ENCODE measurements at places on chromosomes 4 and X.
A peak's percentile ranks its signal among the peaks of the same experiment; 100 is the strongest.

DNA sequence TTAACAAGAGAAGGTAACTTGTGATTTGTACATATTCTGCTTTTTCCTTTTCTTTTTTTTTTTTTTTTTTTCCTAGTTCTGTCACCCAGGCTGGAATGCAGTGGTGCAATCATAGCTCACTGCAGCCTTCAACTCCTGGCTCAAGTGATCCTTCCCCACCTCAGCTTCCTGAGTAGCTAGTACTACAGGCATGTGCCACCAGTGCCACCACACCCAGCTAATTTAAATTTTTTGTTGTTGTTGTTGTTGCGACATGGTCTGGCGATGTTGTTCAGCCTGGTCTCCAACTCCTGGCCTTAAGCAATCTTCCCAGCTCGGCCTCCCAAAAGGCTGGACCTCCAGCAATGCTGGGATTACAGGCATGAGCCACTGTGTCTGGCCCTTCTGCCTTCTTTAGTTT lies 1.5 kb upstream of the TACR3 start:
- H3K4me1 ChIP-seq = no peaks in the 10 kb centered on the region
- no peak overlapping the region for H3K4me3 ChIP-seq
- peaks cover 11% of the 10 kb centered on the region for H3K27me3 ChIP-seq
- no peak overlapping the region for H3K27ac ChIP-seq
- no peak for DNase-seq
- no peaks in the 10 kb centered on the region for H3K36me3 ChIP-seq

- no peak overlapping the region for H3K4me3 ChIP-seq
- H3K27me3 ChIP-seq = no peaks in the 10 kb centered on the region
- DNase-seq = no peak
- no peaks in the 10 kb centered on the region for H3K4me1 ChIP-seq
- H3K27ac ChIP-seq = no peak overlapping the region
- H3K36me3 ChIP-seq = no peaks in the 10 kb centered on the region
Observed at GRCh38 chr4:81369886-81370285, 101.8 kb downstream of the RASGEF1B start.

DNA sequence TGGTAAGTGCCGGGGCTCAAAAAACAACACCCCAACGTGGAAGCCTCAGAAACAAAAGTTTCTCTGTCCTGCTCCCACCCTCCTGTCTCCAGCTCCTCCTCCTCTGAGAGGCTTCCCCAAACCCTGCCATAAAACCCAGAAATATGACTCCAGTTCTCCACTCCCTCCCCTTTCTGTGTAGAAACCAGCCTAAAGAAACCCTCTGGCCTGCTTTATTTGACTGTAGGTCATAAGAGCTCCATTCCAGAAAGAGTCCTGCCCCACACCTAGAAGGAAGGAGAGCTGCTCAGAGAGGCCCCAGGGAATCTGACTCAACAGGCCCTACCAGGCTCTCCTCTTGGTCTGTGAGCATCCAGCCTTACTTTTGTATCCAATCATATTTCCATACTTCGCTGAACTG lies 872 bp upstream of the S100P start:
- no peaks in the 10 kb centered on the region for H3K27me3 ChIP-seq
- no peak overlapping the region for H3K27ac ChIP-seq
- H3K4me3 ChIP-seq = no peak overlapping the region
- H3K36me3 ChIP-seq = no peaks in the 10 kb centered on the region

DNA sequence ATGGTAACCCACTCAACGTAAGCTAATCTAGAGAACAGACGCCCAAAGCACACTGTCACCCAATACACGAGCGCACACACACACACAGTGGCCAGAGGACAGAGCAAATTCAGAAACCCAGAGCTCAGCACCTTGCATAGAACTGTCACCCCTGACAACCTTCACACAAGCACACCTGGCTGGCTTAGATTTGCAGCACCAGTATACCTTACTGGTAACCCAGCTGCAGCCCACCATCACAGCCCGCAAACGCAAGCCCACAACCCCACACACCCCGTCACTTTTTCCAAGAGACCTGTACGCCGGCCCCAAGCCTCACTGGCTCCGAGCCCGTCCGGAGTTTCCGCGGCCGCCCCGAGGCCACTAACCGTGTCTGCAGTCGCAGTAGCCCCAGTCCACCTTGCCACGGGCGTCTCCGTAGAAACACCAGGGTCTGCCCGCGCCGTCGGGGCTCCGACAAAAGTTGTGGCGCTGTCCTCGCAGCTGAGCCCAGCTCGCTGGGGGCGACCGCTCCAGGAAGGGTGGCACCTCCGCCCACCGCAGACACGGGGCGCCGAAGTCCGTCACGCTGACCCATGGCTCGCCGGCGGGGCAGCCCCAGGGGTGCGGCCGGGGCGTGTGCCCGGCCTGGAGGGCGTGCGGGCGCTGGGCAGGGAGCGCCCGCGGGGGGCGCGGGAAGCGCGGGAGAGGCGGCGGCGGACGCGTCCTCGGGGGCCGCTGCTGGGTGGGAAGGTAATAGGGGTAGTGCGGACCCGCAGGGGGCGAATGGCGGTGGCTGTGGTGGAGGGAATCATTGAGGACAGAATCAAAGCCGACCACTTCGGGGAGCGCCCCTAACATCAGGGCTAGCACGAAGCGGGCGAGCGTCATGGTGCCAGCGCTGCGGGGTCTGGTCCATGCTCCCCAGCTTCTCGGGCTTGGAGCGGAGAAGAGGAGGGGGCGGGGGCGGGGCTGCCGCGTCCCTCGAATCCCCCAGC lies 664 bp downstream of the PRSS12 start:
- peak; percentile 8 for DNase-seq
- H3K27me3 ChIP-seq = peaks cover 74% of the 10 kb centered on the region
- H3K36me3 ChIP-seq = no peaks in the 10 kb centered on the region
- no peak overlapping the region for H3K27ac ChIP-seq
- peaks cover 4% of the 10 kb centered on the region for H3K4me1 ChIP-seq
- H3K4me3 ChIP-seq = peak overlapping the region; percentile 56

DNA sequence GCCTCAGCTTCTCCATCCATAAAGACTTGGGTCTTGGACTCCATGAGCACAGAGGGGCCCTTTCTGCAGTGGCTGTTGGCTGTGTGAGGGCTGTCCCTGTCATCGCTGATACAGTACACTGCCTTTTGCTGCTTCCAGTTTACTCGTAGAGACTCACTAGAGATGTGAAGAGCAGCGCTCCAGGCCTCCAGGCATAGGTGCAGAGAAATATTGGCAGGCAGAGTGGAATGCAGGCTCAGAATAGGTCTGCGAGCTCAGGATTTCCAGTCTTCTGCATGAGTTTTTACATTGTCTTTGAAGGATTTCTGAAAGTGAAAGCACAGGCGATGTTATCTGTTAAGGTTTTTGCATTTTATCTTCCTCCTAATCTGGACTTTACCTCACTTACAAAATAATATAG lies 97.4 kb downstream of the AASDH start:
- no peak overlapping the region for H3K4me3 ChIP-seq
- H3K4me1 ChIP-seq = peaks cover 3% of the 10 kb centered on the region
- no peaks in the 10 kb centered on the region for H3K27me3 ChIP-seq
- no peaks in the 10 kb centered on the region for H3K36me3 ChIP-seq
- peak; percentile 12 for DNase-seq

DNA sequence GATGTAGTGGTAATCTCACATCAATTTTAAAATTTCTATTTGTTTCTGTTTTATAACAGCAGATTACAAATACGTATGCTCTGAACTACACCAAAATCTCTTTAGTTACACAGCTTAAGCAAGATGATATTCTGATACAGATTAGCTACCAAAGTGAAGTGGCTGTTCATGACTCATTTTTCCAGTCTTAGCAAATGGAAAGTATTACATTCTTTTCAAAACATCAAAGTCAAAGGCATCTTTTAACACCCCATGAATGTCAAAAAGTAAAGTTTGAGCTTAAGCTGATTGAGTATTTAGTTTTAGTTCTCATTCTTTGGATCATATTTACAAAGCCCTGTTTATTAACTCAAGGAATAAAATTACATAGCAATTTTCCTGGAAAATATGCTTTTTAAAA lies 6.6 kb upstream of the HPGDS start:
- H3K36me3 ChIP-seq = no peaks in the 10 kb centered on the region
- DNase-seq = no peak
- H3K27me3 ChIP-seq = no peaks in the 10 kb centered on the region
- no peaks in the 10 kb centered on the region for H3K4me1 ChIP-seq
- H3K27ac ChIP-seq = no peak overlapping the region

DNA sequence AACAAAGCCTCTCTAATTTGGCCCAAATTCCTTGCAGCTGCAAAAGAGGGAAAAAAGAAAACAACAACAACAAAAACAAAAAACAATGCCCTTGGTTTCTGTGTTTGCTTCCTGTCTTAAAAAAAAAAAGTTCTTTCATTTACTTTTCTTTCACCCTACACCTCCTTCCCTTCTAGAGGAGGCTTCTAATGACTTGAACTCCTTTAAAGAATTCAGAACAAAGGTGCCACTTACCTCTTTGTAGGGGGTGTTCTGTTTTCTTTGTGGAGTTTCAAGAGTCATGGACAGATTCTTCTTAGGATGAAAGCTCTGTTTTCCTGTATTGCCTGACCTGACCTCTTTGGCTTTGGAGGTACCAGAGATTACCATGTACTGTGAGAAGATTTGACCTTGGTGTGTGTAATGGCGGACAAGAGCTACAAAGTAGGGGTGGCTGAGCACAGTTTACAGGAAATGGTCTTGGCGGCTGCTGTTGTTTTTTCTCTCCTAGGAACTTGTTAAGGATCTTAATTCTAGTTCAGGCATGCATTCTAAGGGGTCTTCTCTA lies 72.4 kb upstream of the S100G start:
- H3K27me3 ChIP-seq = no peaks in the 10 kb centered on the region
- no peak for DNase-seq
- no peak overlapping the region for H3K4me3 ChIP-seq
- H3K36me3 ChIP-seq = no peaks in the 10 kb centered on the region

DNA sequence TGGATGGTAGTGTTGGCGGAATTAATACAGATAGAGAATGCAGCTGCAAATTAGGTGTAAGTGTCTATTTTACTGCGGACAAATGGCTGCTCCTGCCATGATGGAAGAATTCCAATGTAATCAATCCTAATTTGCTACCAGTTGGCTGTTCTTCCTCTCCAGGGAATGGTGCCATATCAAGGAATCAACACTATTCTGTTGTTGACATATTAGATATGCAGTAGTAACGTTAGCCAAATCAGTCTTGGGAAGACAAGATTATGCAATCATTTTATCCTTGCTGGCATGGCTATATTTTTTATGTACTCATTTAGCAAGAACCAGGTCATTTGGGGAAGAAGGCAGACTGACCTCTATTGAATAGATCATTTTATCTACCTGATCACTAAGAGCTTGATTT lies 271.2 kb upstream of the AGA start:
- no peaks in the 10 kb centered on the region for H3K27me3 ChIP-seq
- DNase-seq = no peak
- no peaks in the 10 kb centered on the region for H3K4me1 ChIP-seq
- H3K4me3 ChIP-seq = no peak overlapping the region
- no peak overlapping the region for H3K27ac ChIP-seq
- H3K36me3 ChIP-seq = no peaks in the 10 kb centered on the region

GRCh38 chr4:120664851-120665250 lies 257.7 kb downstream of the PRDM5 start:
- H3K27ac ChIP-seq = no peak overlapping the region
- H3K36me3 ChIP-seq = no peaks in the 10 kb centered on the region
- H3K27me3 ChIP-seq = no peaks in the 10 kb centered on the region
- no peaks in the 10 kb centered on the region for H3K4me1 ChIP-seq
- H3K4me3 ChIP-seq = no peak overlapping the region

- H3K36me3 ChIP-seq = no peaks in the 10 kb centered on the region
- H3K27me3 ChIP-seq = no peaks in the 10 kb centered on the region
- DNase-seq = no peak
- no peaks in the 10 kb centered on the region for H3K4me1 ChIP-seq
- no peak overlapping the region for H3K27ac ChIP-seq
Observed at GRCh38 chr4:86358257-86358656, 1.6 kb downstream of the MAPK10 start.

DNA sequence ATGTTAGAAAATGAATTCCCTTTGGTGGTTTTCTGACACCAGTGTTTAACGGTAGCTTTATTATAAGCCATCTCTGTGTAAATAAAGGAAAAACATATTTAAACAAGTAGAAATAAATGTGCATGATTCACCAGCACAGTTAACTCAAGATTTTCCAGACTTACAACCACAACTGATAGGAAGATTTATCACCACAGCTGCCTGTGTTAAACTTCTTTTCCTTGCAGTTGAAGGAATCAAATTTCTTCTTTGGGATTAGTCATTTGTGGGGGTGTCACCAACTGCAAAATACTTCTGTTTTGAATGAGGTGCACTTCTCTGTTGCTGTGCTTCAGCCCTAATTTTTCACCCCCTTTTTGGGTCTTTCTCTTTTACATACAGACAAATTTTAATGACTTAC lies 128.1 kb upstream of the STK26 start:
- H3K36me3 ChIP-seq = no peaks in the 10 kb centered on the region
- H3K27me3 ChIP-seq = no peaks in the 10 kb centered on the region
- H3K27ac ChIP-seq = no peak overlapping the region
- DNase-seq = no peak

- no peaks in the 10 kb centered on the region for H3K36me3 ChIP-seq
- H3K4me3 ChIP-seq = no peak overlapping the region
- no peak overlapping the region for H3K27ac ChIP-seq
- no peak for DNase-seq
Observed at GRCh38 chr4:125398263-125399002, 83.7 kb downstream of the FAT4 start.

DNA sequence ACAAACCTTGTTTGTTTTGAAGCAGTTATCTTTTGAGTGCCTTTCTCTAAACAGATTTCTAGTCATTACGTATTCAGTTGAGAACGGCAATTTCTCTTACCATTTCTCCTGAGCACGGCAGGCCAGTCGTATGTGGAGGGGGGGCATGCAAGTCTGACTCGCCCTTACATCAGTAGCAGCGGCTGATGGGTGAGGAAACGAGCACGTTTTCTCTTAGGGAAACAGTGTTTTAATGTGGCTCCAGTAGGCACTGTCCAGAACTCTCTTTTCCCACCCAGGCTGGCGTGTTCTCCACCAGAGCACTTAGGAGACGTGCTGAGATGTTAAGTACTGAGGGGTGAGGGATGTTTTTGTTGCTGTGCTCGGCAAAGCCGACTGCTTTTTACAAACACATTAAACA lies 240.5 kb downstream of the STIM2 start:
- no peak overlapping the region for H3K27ac ChIP-seq
- no peaks in the 10 kb centered on the region for H3K4me1 ChIP-seq
- H3K4me3 ChIP-seq = no peak overlapping the region
- H3K27me3 ChIP-seq = no peaks in the 10 kb centered on the region
- H3K36me3 ChIP-seq = no peaks in the 10 kb centered on the region

GRCh38 chr4:103123114-103123513 lies 23.5 kb upstream of the BDH2 start:
- no peak overlapping the region for H3K27ac ChIP-seq
- H3K4me1 ChIP-seq = no peaks in the 10 kb centered on the region
- peaks cover 43% of the 10 kb centered on the region for H3K36me3 ChIP-seq
- no peaks in the 10 kb centered on the region for H3K27me3 ChIP-seq
- H3K4me3 ChIP-seq = no peak overlapping the region

- no peak for DNase-seq
- H3K36me3 ChIP-seq = no peaks in the 10 kb centered on the region
- no peak overlapping the region for H3K27ac ChIP-seq
- H3K27me3 ChIP-seq = no peaks in the 10 kb centered on the region
- H3K4me3 ChIP-seq = no peak overlapping the region
Observed at GRCh38 chr4:150769845-150770244, 187.9 kb downstream of the MAB21L2 start.

- no peaks in the 10 kb centered on the region for H3K4me1 ChIP-seq
- H3K27me3 ChIP-seq = no peaks in the 10 kb centered on the region
- H3K27ac ChIP-seq = no peak overlapping the region
- peaks cover 20% of the 10 kb centered on the region for H3K36me3 ChIP-seq
- H3K4me3 ChIP-seq = no peak overlapping the region
Observed at GRCh38 chrX:118548841-118549240, 53.2 kb downstream of the DOCK11 start.

GRCh38 chr4:2699534-2699933 lies 56.6 kb downstream of the TNIP2 start:
- no peak overlapping the region for H3K27ac ChIP-seq
- no peaks in the 10 kb centered on the region for H3K4me1 ChIP-seq
- no peaks in the 10 kb centered on the region for H3K27me3 ChIP-seq
- no peak overlapping the region for H3K4me3 ChIP-seq
